ENCODE measurements at places on chromosomes 11 and 22. TPM values are rescaled to one million over a fixed set of nuclear protein-coding genes. Genes with fewer than 3 reads are reported as not detected.

- H3K4me3 ChIP-seq, result no peak overlapping the region
- H3K27me3 ChIP-seq, result no peaks in the 10 kb centered on the region
- H3K36me3 ChIP-seq, result no peaks in the 10 kb centered on the region
Observed at GRCh38 chr22:31230871-31231621, 18.9 kb downstream of the LIMK2 start.

DNA sequence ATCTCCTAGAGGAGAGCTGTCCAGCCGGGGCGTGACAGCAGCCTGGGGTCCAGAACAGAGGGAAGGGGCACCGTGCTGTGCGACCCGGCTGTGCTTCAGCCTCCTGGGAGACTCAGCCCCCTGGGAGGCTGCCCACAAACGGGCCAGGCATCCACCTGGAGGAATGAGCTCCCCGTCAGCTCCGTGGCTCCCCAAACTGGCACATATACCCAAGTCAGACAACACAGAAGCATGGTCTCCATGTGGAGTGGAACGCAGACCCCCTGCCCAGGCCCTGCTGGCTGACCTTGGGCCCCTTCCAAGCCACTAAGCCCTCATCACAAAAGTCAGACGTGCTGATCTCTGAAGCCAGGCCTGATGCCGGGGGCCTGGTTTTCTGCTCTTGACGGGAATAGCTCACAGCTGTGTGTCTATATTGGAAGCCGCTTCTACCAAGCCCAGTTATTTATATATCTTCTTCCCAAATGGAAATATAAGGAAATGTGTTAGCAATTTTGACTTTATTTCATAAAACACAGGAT is 91.7 kb downstream of the BRD1 start:
- H3K4me1 ChIP-seq, result peaks cover 5% of the 10 kb centered on the region
- H3K27ac ChIP-seq, result no peak overlapping the region
- H3K27me3 ChIP-seq, result peaks cover 52% of the 10 kb centered on the region
- DNase-seq, result no peak
- H3K4me3 ChIP-seq, result no peak overlapping the region

GRCh38 chr11:87284306-87284705 is 246.6 kb downstream of the TMEM135 start:
- H3K4me3 ChIP-seq, result no peak overlapping the region
- no peaks in the 10 kb centered on the region for H3K27me3 ChIP-seq
- no peak for DNase-seq
- H3K4me1 ChIP-seq, result no peaks in the 10 kb centered on the region
- no peak overlapping the region for H3K27ac ChIP-seq
- no peaks in the 10 kb centered on the region for H3K36me3 ChIP-seq

GRCh38 chr11:65699306-65699705 is 12.7 kb upstream of the KAT5 start:
- DNase-seq, result no peak
- H3K4me3 ChIP-seq, result no peak overlapping the region
- H3K36me3 ChIP-seq, result no peaks in the 10 kb centered on the region
- H3K4me1 ChIP-seq, result no peaks in the 10 kb centered on the region
- H3K27me3 ChIP-seq, result no peaks in the 10 kb centered on the region
- no peak overlapping the region for H3K27ac ChIP-seq

Gene TMEM121B
- not detected for total RNA-seq

All from T-cell (primary cell).